ENCODE measurements at places on chromosomes 11 and 22.

DNA sequence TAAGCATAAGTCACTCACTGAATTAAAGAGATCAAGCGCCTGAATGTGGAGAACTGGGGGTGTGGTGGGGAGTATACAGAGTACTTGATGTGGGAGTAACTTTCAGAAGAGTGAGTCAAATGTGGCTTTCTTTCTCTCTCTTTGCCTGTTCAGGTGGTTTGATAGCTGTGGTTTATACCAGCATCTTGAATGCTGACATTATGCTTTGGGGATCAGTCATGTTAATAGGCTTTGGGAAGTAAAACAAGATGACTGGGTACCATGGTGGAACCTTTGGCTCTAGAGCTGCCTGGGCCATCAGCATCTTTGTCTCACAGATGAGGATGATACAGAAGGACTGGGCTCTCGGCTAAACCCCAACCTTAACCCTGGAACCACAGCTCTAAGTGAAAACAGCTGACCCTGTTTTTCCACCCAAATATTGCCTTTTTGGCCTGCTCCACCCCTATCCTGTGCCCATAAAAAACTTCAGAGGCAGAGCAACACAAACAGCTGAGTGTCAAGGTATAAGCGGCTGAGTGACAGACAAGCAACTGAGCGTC, 58.2 kb upstream of the GNAZ start:
- no peak for DNase-seq

- no peak for DNase-seq
Measured at GRCh38 chr22:47056361-47056760, 293.9 kb downstream of the TBC1D22A start.

GRCh38 chr22:48750826-48751440, 1076.7 kb downstream of the BRD1 start:
- DNase-seq: no peak

GRCh38 chr11:119729581-119729927, 554 bp upstream of the NECTIN1 start:
- DNase-seq: no peak

- peak; percentile 73 for DNase-seq
Measured at GRCh38 chr22:50250555-50251476, at the start of gene HDAC10. Gene HDAC10 (minus strand): TSS chr22:50251265. CDS start chr22:50251032, 233 bp downstream.

GRCh38 chr11:122181372-122181771, 65.4 kb upstream of the BLID start:
- DNase-seq: no peak

GRCh38 chr22:49547751-49548239, 279.9 kb downstream of the BRD1 start:
- DNase-seq: no peak

DNA sequence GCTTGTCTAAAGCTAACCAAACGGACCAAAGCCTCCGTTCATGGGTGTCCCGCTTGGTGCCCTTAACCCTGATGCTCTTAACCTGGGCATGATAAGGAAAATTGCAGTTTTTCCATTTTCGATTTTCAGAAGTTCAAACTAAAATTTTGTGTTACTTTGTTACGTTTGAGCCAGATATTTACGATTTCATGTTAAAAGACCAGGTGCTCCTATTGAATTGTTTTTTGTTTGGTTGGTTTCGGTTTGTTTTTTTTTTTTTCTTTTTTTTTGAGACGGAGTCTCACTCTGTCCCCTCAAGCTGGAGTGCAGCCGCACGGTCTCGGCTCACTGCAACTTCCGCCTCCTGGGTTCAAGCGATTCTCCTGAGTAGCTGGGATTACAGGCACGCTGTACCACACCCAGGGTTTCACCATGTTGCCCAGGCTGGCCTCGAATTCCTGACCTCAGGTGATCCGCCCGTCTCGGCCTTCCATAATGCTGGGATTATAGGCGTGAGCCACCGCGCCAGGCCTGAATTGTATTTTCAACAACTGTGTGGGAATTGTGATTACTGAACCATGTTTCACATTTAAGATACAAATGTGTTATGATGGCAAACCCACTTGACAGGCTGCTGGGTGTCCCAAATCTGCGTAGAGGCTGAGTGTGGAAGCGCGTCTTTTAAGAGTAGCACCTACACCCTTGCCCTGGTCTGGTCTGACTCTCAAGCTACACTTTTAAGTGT, 864 bp upstream of the USP28 start:
- no peak for DNase-seq

DNA sequence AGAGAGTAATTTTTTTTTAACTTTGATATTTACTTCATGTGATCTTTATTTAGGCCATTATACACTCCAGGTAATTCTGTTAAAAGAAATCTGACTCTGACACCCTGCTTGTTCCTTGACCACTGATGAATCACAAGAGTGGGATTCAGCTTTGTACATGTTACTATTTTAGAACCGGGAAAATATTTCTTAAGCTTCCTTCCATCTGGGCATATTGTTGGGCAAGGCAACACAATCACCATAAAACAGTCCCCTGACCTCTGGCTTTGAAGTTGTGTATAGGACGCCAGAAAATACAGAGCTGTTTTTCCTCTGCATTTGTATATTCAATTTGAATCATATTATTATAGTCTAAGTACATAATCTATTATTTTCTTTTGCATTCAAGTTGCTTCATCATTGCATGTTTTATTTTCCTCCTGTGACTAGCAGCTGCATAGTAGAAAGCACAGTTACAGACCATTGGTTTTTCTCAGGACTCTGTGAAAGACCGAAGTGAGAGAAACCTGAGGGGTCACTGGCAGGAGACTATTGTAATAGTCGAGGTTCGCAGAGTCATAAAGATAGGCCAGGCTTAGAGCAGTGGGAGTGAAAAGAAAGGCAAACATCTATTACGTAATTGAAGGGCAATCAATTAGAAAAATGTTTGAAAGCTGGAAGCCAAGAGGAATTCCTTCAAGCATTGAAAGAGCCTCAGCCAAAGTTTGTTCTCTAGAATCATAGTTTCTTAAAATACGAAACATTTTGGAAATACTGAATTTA, 51.8 kb upstream of the SLC36A4 start:
- no peak for DNase-seq

DNA sequence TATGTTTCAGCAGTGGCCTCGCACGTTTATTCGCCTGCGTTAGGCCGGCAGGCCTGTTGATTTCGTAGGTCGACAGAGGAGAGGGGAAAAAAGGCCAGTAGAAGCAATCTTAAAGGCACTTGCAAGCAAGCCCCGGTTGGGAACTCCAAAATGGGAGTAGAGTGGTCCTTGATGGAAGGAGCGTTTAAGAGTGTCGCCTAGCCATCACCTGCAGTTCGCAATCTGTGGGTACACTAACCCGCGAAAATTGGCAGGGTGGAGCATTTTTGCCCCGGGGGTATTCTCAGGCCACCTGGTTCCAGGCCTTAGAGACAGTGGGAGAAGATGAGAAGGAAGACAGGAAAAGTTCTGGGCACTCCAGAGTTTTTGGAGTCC, 1.1 kb downstream of the EWSR1 start:
- no peak for DNase-seq

- no peak for DNase-seq
Measured at GRCh38 chr11:130671801-130672700, 223.6 kb downstream of the ADAMTS15 start.

DNA sequence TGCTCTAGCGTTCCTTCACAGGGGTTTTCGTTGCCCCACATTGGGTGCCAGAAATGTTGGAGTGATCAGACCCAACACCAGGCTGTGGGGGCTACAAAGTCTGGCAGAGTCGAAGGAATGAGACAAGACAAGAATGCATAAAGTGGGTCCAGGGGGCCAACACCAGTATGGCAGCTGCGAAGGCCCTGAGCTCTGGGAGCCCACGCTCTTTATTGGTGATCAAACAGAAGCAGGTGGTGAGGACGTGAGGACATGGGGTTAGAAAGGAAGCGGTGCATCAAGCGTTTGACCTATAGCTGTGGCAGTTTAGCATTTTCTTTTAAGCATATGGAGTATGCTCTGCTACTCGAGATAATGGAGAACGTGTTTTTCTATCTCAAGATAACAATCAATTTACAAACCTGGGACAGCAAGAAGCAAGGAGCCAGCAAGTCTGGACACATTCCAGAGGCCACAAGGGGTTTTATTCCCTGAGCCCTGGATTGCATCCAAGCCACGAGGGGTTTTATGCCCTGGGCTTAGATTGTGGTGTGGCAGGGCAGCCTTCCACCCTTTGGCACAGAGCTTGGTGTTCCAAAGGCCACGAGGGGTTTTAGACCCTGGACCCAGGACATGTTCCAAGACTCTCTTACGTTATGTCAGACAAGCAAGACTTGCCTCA, 3.9 kb upstream of the DNAJB13 start:
- DNase-seq: no peak
